Activated naive CD4-positive, alpha-beta T cell treated with Interleukin-2 at 50 U/mL for 16 hours (primary cell): ENCODE measurements at places on chromosomes 12 and 14.
A peak's percentile ranks its signal among the peaks of the same experiment; 100 is the strongest.

DNA sequence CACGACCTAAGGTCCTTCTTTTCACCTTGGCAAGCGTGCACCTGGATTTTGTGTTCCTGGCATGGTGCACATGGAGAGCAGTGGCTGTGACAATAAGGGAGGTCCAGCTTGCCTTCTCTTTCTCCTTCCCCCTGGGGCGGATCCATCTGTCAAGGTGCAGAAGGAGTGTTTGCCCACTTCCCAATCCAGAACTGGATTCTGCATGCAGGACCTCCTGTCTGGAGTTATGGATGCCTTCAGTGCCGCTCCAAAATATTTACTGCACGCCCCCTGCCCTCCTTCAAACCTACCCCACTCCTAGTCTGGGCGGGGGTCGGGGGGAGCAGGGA lies 192.7 kb downstream of the DPF3 start:
- no peak for DNase-seq

DNA sequence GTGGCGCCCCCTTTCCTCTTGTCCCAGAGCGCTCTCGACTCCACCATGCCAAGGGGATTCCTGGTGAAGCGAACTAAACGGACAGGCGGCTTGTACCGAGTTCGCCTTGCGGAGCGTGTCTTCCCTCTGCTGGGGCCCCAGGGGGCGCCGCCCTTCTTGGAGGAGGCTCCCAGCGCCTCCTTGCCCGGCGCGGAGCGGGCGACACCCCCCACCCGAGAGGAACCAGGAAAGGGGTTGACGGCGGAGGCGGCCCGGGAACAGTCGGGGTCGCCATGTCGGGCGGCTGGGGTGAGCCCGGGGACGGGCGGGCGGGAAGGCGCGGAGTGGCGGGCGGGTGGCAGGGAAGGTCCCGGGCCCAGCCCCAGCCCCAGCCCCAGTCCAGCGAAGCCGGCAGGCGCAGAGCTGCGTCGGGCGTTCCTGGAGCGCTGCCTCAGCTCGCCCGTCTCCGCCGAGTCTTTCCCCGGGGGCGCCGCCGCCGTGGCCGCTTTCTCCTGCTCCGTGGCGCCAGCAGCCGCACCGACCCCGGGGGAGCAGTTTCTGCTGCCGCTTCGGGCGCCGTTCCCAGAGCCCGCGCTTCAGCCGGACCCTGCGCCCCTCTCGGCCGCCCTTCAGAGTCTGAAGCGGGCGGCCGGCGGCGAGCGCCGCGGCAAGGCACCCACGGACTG lies 376 bp downstream of the INSM2 start:
- DNase-seq: no peak

DNA sequence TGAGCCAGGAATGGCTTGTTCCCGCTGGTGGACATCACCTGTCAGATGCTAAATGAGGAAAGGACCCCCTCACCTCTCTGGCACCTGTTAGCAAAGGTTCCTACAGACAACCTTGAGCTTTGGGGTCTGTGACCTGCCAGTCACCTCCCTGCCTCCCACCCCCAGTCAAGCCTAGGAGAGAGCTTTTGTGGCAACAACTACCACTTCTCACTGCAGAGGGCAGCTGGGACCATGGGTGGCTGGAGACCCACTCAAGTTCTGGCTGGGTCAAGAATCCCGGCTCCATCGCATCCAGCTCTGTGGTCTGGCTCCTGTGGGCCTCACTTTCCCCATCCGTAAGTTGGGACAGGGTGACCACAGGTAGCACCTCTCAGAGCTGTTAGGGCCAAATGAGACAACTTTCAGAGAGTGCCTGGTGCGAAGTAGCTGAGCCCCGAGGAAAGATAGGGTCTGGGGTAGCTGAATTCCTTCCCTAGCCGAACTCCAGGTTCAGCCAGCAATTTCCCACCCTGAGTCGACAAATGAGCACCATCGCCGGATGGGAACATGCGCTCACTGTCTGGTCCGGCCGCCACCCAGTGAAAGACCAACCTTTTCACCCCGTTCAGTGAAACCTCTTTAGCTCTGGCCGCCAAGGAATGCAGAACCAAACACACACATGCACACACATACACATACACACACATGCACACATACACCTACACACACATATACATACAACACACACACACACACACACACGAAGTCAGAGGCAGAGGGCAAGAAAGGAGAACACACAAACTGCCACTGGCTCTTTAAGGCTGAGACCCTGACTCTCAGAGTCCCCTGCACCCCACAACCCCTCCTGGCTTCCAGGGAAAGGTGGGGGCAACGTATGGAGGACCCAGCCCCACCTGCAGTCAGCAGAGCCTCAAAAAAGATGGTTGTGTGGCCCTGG lies 1.9 kb downstream of the TMEM119 start:
- no peak for DNase-seq

- DNase-seq: no peak
Measured at GRCh38 chr12:99495799-99496198, 151.8 kb upstream of the GARIN6 start.

DNA sequence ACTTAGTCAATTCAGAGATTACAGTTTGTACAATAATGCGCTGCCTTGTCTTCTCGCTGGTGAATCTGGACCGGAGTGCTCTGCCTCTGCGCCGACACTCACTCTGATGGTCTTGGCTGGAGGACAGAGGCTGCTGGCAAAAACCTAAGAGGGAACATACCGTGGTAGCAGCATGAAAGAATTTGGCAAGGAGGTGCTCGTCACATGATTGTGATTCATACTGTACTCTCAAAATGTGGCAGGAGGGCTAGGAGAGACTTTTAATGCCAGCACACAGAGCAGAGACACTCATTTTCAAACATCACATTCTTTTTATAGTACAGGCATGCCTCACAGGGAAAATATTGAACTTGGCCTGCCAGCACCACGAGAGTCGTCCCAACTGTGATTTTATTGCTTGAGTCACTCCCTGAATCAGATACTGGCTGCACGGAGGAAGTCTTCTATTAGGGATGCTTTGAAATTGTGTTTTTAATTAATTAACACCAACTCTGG lies 67.8 kb downstream of the HMGA2 start:
- DNase-seq: no peak

DNA sequence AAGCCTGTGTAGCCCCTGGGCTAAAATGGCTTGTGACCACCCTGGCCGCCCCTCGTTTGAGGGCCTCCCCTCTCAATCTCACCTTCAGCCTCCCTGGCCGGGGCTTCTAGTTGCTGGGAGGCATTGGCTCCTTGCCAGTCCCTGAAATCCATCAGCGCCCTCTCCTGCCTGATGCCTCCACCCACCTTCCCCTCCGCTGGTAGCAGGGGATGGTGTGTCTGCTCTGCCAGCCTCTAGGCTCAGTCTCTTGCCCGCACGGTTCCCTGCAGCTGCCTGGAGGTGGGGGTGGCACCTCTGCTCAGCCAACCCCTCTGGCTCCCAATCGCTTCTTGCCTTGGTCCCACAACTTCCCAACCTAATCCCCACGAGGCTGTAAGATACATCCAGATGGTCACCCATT lies 167.9 kb downstream of the PHETA1 start:
- no peak for DNase-seq

GRCh38 chr14:21494902-21495762 lies 16.0 kb downstream of the METTL3 start:
- no peak for DNase-seq

DNA sequence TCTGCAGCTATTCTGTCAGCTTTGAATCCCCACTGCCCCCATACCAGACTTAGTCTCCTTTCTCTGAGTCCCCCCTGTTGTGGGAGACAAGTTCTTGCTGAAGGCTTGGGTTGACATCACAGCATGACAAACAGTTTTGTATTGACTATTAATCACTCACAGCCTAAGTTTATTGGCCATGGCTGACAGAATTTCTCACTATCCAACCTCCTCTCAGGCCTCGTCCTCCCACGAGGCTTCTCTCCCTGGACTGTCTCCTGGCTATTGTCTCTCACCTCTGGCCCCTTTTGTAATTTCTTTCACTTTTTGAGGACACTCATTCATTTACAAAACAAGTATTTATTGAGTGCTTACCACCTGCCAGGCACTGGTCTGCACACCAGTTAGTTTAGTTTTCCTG lies 35.2 kb upstream of the DCD start:
- no peak for DNase-seq

DNA sequence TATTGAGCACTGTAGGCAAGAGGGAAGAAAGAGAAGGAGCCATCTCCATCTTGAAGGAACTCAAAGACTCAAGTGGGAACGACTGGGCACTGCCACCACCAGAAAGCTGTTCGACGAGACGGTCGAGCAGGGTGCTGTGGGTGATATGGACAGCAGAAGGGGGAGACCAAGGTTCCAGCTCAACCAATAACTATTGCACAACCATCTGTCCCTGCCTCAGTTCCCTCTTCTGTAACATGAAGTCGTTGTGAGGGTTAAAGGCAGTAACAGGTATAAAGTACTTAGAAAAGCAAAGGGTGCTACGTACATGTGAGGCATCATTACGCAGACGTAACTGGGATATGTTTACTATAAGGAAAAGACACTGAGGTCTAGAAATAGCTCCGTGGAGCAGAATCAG lies 13.9 kb upstream of the BDKRB1 start:
- DNase-seq: no peak

DNA sequence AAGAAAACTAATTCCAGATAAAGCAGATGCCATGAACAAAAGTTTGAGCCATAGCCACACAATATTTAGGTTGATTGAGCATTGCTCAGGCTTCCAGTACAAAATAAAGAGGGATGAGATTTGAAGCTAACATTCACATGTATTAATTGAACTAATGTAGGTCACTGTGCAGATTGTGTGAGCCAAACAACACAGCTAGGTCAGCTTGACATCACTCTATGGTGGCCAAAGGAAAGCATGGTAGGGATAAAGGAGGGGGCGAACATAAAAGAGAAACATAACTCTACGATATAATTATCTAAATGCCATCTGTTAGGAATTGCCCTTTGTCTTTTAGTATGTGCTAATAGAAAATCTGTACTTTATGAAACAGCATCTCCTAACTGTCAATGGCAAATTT lies 477.7 kb upstream of the SYT1 start:
- DNase-seq: no peak

DNA sequence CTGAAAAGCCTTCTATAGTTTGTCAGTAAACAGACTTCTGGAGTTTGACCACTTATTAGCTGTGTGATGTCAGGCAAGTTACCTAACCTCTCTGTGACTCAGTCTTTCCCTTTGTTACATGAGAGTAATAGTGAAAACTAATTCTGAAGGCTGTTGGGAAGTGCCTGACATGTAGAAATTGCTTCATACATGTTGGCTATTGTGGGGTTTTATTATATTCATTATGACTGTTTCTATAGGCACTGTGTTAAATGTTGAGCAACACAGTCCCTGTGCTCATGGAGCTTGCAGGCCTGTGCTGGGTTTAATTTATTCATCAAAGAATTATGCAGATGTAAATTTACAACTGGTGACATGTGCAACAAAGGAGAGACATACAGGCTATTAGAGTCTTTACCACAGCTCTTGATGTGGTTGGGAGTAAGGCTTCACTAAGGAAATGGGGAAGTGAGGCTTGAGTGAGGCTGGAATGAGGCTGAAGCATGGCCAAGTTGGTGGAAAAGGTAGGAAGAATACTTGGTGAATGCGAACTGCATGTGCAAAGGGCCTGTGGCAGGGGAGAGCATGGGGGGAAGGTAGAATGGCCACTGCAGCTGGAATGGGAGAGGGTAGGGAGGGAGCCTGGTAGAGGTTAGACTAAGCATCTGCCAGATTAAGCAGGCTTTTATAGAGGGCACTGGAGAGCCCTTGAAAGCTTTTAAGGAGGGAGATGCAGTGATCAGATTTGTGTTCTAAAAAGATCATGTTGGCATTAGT lies 236.4 kb upstream of the CRY1 start:
- DNase-seq: no peak

DNA sequence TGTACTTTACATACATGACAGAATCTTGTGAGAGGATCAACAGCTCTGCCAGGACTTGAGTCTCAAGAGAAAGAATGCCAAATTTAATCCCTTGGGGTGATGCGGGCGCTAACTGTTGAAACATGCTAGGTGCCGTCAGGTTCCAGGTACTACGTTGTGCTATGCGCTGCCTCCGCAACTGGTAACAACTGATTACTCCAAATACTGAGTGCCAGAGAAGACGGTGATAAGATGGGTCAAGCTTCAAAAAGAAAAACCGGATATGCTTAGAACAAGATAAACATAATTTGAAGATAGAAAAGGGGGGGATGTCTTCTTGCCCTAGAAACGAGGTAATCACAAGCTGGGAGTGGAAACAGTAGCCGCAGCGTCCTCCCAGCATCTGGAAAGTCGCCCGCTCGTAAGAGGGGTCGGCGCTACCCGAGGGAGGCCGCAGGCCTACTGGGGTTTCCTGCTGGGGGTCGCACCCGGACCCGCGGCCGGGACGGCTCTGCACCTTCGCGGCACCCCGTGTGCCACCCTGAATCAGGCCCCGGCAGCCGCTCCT lies 678 bp downstream of the ZBTB25 start:
- peak; percentile 39 for DNase-seq

- DNase-seq: no peak
Measured at GRCh38 chr14:74244115-74244514, 4.9 kb downstream of the VSX2 start.

DNA sequence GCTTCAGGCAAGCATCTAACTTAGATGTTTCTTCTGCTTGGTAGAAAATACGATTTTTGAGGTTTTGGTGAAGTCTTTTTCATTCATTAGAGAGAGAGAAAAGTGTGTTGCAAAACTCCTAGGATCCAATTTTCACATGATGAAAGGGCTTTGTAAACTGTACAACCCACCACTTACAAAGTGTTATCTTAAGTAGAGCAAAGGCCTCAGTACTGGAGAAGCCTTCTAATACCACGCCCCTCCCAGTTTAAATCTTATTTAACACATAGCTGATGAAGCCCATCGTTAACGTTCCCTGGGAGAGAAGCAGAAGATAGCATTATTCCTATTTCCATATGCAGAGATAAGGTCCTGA lies 869 bp downstream of the APOLD1 start:
- no peak for DNase-seq

DNA sequence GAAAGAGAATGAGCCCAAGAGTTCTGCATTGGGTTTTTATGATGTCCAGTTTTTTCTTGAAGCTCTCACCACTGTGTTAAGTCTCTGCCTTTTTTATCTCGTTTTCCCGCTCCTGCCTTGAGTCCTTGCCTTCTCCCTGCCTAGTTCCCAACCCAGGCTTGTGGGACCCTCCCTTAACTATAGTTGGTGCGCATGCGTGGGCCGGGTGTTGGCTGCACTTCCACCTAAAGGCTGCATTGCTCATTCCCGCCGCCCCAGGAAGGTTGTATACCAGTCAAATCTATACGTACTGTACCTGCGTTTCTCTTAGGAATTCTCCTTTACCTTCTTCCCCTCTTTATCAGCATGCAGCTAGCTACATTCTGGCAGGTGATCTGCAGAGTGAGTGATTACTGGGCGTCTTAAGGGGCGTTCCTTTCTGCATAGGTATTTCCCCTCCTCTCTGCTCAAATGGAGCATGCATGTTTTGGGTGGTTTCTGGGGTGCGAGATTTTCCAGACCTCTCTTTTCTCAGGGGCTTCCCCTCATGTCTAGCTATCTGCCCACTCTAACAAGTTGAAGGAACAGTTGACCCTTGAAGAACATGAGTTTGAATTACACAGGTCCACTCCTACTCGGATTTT lies 6.6 kb upstream of the REP15 start:
- no peak for DNase-seq

- no peak for DNase-seq
Measured at GRCh38 chr14:53103636-53104340, 49.3 kb downstream of the DDHD1 start.
